Mesendoderm (in vitro differentiated cells): ENCODE measurements at places on chromosomes 6 and 20.

DNA sequence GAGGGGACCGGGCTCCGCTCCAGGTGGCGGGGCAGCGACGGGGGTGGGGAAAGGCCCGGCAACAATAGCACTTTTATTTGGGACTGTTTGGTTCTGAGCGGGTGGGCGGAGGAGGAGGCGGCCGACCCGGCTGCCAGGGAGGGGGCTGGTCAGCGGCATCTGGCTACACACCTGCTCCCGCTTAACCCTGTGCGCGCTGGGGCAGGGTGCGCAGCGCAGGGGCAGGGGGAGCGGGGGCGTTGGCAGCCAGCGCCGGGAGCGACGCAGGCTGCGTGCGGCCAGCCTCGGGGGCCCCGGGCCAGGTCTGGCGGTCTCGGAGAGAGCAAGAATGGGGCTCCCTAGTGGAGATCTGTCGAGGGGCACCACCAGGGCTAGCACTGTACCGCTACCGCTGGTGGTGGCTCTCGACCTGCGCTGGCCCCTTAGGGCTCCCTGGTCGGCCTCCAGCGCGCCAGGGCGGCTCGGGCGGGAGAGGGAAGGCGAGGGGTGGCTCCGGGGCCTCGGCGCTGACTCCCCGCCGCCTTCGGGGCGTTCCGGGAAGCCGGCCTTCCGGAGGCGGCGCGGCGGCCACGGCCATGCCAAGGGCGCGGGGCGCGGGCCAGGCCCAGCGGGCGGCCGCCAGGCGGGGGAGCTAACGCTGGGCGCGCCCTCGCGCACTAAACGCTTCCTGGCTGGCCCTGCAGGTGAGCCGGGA lies 92.4 kb downstream of the NCR2 start:
- peak; percentile 41 for DNase-seq

GRCh38 chr20:32113591-32114260 lies 4.2 kb downstream of the TM9SF4 start:
- no peak for DNase-seq

DNA sequence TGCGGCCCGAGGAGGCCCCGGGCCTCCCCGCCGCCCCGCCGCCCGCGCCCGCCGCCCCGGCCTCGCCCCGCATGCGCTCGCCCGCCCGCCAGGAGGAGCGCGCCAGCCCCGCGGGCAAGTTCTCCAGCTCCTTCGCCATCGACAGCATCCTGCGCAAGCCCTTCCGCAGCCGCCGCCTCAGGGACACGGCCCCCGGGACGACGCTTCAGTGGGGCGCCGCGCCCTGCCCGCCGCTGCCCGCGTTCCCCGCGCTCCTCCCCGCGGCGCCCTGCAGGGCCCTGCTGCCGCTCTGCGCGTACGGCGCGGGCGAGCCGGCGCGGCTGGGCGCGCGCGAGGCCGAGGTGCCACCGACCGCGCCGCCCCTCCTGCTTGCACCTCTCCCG lies 1.5 kb downstream of the FOXQ1 start:
- DNase-seq = peak; percentile 27

- peak; percentile 37 for DNase-seq
Measured at GRCh38 chr20:63854069-63854765, 7.1 kb upstream of the ABHD16B start.

DNA sequence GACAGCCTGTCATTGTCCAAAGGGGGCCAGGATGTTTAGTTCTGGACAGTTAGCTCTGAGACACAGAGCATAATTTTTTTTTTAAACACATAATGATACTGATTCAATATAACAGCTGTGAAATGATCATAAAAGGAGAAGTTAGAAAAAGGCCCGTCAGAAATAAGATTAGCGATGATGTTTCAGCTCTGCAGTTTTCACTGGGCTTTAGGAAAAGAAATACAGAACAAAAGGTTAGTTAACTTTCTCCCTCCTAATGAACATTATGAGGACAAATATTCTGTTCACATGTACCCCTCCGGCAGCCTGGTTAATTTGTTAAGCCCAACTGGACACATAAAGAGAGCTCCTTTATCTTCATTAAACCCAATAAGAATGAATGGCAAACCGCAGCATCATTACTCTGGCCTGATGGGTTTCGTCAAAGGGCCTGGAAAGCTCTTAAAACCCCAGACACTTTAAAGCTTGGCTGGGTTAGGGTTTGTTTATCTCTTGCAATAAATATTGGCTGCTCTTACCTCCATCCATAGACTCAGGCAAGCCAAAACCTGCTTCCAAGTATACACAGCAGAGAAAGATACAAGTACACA lies 394.6 kb downstream of the KIF16B start:
- DNase-seq = no peak

GRCh38 chr20:35339007-35339406 lies 46.8 kb upstream of the FAM83C start:
- no peak for DNase-seq

DNA sequence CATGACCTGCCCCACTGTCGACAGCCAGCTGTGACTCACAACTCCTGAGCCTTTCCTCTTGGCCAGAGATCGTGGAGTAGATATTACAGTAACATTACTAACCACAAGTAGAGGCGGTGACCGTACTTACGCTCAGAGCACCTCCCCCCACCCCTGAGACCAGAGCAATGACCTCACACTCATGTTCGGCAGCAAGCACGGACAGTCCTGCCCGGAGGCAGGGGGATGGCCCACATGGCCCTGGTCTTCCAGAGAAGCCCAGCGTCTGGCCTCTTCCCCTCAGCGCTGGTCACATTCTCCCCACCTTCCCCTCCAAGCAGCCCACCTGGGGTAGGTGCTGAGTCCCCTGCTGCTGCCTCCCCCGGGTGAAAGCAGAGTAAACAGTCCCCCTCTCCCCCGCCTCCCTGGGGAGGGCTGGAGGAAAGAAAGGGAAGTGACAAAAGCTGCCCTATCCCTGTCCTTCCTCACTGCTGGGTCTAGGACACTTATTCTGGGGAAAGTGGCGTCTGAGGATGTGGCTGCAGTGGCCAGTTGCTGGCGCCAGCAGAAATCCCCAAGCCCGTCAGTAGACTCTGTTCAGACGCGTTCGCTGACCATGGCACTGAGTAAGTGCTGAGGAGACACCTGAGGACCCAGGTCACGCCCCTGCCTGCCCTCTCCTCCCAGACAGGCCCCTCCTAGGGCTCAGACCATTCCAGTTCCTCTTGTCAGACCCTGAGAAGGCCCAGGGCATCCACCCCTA lies 68.5 kb downstream of the MRPL14 start:
- peak; percentile 94 for DNase-seq

DNA sequence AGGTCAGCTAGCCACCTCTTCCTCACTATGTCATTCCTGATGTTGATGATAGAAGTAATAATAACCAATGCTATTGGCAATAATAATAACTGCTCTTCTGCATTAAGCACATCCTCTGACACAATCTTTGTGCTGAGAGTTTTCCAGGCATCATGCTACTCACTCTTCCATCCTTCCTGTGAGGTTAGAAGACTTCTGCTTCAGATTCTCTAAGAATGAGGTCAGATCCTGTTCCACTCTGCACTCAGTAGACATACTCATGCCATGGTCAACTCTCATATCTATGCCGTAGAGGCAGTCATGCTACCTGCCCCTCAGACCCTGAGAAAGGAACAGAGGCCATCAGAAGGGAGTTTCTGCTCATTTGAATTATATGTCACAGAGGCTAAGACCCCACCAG lies 98.1 kb upstream of the TOP1 start:
- DNase-seq = no peak

GRCh38 chr6:100415768-100416167 lies 49.0 kb downstream of the SIM1 start:
- DNase-seq = peak; percentile 41

- no peak for DNase-seq
Measured at GRCh38 chr6:54114991-54115390, 3.7 kb downstream of the MLIP start.

DNA sequence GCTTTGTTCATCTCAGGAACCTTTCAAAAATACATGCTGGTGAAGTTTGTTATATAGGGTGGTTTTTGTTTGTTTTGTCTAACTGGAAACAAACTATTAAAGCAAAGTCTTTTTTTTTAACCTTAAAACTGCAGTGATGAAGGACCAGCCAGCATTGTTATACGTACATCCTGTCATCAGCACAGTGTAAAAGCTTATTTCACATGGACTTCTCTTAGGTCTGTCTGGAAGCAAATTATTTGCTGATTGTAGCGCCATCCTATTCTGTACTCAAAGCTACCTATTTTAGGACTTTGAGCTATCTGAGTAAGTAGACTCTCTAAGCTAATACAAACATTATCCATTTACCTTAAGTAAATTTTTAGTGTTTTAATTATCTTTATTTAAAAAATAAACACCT lies 61.7 kb downstream of the SNX9 start:
- no peak for DNase-seq

- DNase-seq = peak; percentile 48
Measured at GRCh38 chr6:37483917-37484785, 15.5 kb downstream of the CCDC167 start.

DNA sequence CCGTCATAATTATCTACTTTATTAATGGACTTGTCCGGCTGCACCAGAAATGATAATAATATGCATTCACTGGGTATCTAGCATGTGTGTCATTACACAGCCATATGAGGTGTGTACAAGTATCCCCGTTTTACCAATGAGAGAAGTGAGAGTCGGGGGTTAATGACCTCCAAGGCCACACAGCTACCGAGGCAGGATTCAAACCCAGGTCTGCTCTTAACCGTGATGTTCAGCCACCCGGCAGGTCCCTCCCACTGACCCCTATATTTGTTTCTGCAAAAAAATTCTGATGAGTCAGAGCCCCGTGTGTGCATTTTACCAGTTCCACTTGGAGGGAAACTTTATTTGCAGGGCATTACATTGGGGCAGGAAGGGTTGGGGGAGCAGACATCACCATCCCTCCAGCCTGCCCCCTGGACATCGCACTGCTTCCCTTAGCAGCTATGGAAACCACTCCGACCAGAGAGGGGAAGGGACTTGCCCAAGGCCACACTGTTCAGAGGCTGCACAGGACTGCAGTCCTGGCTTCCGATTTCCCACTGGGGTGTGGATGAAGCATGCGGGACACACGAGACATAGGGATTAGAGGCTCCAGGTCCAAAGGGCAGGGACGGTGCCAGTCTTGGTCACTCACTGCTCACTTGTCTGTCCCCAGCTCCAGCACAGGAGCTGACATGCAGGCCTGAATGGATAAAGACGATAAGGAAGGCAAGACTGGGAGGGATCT lies 10.1 kb upstream of the SRC start:
- DNase-seq = no peak

DNA sequence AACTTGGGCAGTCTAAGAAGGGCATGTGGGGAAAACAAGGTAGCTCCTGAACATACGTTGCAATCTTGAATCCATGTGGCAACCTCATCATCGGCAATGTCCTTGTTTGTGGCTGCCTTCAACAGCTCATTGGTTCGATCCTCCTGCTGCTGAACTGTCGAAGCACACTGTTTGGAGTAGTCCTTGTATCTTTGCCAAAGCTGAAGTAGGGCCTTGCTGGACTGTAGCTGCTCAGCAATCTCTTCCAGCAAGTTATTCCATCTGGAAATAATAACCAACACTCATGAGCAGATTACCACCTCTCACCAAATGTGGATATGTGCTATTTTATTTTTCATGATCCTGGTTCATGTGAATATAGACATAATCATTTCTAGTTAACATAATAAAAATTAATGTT lies 413.3 kb downstream of the ESR1 start:
- DNase-seq = no peak

- DNase-seq = no peak
Measured at GRCh38 chr6:36514554-36515456, 32.5 kb downstream of the STK38 start.

DNA sequence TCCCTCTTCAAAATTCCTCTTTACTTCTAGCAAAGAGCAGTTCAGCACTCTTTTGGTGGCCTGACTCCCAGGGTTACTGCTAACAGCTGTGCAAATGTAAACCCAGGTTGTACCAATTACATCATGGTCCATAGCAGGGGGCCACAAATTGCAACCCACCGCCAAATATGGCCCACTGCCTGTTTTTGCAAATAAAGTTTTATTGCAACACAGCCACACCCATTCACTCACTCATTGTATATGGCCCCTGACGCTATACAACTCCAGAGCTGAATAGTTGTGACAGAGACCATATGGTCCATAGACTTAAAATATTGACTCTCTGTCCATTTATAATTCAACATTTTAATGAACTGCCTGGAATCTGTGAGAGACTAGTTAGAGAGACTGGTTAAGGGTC lies 233.4 kb downstream of the NFATC2 start:
- no peak for DNase-seq

GRCh38 chr6:44641344-44642031 lies 254.0 kb downstream of the CDC5L start:
- no peak for DNase-seq

DNA sequence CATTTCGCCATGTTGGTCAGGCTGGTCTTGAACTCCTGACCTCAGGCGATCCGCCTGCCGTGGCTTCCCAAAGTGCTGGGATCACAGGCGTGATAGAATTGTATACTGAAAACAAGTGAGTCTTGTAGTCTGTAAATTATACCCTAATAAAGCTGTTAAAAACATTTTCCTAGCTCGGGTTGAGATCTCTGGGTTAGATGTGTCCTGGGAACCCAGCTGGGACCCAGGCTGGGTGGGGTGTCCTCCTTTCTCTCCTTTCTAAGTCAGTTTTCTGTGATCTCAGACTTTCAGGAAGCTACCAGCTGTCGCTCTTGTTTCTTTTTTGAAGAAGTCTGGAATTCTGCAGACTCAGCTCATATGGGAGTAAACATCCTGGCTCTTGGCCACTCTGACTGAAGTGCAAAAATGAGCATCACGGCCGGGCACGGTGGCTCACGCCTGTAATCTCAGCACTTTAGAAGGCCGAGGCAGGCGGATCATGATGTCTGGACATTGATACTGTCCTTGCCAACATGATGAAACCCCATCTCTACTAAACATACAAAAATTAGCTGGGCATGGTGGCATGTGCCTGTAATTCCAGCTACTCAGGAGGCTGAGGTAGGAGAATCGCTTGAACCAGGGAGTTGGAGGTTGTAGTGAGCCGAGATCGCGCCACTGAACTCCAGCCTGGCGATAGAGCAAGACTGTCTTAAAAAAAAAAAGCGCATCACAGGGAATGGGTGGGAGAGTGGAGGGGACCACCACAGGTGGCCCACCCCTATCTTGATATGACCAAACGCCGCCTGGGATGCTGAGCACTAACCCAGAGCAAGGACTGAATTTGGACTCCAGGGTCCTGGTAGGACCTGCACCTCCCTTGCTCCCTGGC lies 9.9 kb upstream of the PCIF1 start:
- no peak for DNase-seq

- DNase-seq = no peak
Measured at GRCh38 chr20:17738154-17738553, 38.4 kb downstream of the BANF2 start.

DNA sequence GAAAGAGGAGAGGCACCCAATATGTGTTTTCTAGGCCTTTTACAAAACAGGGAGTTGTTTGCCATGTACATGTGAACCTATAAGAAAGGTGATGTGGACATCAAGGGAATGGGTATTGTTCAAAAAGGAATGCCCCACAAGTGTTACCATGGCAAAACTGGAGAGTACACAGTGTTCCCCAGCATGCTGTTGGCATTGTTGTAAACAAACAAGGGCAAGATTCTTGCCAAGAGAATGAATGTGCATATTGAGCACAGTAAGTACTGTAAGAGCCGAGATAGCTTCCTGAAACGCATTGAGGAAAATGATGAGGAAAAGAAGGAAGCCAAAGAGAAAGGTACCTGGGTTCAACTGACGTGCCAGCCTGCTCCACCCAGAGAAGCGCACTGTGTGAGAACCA lies 13.1 kb downstream of the QRSL1 start:
- no peak for DNase-seq

GRCh38 chr6:119862719-119863118 lies 513.2 kb upstream of the MAN1A1 start:
- no peak for DNase-seq
